ENCODE measurements at places on chromosomes 5 and 9.

GRCh38 chr5:93674866-93675459 lies 66.4 kb downstream of the POU5F2 start:
- no peak for DNase-seq

DNA sequence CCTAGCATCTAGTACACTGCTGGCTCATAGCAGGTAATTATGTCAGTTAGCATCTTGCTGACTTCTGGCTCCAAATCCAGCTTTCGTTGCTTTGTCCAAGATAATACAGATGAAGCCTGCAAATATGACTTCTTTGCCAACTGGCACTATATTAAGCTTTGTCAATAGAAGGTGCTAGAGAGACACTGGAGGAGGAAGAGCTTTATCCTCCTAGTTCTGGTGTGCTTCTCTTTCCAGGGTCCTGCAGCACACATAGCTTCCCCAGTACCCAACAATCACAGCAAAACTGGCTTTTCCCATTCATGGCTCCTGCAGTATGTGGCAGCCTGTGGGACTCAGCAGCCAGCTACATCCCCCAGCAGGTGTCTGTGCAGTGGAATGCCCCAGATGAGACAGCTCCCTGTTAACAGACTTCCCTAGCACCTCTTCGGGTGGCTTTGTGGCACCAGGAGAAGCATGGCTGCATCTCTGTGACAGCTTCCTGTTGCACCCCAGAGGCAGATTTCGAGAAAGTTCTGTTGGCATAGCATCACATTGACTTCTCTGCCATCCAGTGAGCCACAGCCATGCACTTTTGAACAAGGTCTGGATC lies 147.8 kb downstream of the OXCT1 start:
- peak; percentile 14 for DNase-seq

DNA sequence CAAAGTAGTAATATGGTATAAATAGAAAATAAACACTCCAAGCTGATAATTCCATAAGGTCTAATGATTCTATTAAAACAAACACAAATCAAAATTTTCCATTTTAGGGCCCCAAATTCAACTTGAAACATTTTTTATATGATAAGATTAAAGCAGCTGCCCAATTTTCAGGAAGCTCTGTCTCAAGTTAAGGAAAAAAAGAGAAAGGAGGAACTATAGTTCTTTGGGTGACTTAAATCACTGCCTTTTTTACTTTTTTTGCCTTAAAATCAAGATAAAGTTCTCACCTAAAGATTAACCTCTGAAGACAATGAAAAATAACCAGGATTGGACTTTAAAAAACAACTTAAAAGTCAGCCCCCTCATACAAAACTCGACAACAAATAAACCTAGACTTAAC lies 76.0 kb upstream of the IFNE start:
- DNase-seq = no peak

DNA sequence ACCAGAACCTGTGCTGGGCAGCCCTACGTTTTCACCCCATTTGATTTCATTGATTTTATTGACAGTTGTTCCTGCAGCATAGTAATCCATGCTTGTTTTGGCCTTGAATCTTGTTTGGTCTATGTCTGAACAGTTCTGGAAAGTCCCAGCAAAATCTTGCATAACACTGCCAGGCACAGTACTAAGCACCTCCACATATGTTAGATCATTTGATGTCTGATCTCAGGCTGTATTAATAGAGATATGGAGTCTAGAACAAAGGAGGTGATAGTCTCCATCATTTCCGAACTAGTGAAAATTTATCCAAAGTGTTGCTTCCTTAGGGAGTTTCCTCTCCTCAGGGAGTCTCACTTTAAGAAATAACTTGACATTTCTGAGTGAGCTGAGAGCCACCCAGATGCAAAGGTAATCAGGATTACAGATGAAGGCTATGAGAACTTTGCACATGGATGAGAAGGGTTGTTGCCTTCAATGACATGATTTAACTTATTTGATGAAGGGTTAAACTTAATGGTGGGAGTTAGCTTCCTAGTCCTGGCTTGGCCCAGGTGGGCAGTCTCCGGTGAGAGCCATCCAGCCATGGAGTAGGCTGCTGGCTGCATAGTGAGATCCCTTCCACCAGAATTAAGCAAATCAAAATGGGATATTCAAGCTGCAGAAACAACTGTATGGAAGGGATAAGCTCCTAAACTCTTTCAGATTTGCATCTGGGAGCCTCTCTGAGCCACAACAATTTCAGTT lies 173.8 kb upstream of the MVB12B start:
- no peak for DNase-seq

DNA sequence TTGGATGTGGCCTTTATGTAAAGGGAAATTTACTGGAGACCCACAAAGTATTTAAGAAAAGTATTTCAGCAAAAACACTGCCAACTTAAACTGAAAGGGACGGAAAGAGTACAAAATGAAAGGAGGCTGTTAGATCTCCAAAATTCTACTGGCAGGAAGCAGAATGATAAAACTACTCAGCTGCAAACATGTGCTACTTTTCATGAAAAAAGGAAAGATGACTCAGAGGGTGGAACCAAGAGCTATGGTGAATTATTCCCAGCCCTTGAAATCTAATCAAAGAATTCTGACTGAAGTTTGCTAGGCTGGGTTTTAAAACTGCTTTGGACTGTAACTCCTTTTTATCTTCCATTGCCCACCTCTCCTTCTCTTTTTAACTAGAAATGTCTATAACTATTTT lies 58.6 kb upstream of the ZBED3 start:
- no peak for DNase-seq

- DNase-seq = no peak
Observed at GRCh38 chr5:5810461-5810860, 388.0 kb downstream of the ICE1 start.

- DNase-seq = no peak
Observed at GRCh38 chr9:2478421-2478820, 143.2 kb upstream of the VLDLR start.

GRCh38 chr9:120484162-120484561 lies 95.8 kb downstream of the CDK5RAP2 start:
- DNase-seq = no peak

GRCh38 chr5:133397990-133398645 lies 214.2 kb downstream of the FSTL4 start:
- no peak for DNase-seq

GRCh38 chr5:135759149-135759784 lies 75.2 kb upstream of the SLC25A48 start:
- DNase-seq = no peak

GRCh38 chr9:95740217-95741004 lies 135.1 kb upstream of the ERCC6L2 start:
- DNase-seq = no peak

DNA sequence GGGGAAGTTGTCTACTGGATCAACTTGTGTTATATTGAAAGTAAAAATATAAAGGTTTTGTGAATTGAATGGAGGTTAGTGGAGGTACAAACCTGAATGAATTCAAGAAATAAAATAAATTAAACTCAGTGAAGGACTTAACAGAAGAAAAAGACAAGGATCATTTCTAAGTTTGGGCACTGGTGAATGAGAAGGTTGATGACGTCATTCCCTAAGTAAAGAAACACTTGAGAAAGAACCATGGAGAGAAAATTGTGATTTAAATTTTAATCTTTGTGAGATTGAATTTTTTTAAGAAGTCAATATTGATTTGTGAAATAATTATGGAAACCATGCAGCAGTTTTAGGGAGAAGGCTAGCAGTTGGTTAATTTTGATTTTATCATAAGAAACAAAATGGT lies 900.3 kb upstream of the TYRP1 start:
- DNase-seq = no peak

DNA sequence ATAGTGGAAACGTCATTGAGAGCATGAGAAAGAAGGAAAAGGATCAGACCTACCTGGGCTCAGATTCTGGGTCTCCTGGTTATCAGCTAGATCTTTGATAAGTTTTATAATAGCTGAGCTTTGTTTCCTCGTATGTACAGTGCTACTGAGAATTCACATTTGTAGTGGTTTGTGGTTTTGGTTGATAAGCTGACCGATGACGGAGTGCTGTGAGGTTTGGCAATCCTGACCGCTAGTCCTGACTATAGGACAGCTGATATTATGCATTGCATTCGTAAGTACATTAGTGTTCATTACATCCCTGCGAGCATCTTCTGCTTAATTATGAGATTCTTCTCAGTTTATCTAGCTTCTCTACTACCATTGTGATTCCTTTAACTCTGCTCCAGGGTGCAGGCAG lies 190.7 kb upstream of the SLC27A6 start:
- no peak for DNase-seq

All from NCI-H2081 (cell line).